ENCODE measurements at places on chromosomes 2 and 18.

DNA sequence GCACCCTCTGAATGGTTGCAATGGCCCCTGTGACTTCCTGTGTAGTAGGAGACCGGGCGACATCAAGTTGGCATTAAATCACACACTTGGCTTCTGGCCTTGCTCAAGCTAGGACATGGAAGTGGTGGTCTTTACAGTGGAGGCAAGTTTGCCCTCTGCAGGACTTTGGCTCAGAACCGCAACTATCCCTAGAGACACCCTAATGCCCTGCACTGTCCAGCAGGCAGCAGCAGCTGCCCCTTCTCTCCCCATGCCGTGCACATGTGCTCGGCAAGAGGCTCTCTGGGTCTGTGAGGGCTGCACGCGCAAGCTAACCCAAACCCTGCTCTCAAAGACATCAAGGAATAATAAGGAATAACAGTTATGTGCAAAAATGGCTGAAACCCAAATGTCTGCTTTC lies 106.5 kb downstream of the COL6A3 start:
- DNase-seq: no peak

DNA sequence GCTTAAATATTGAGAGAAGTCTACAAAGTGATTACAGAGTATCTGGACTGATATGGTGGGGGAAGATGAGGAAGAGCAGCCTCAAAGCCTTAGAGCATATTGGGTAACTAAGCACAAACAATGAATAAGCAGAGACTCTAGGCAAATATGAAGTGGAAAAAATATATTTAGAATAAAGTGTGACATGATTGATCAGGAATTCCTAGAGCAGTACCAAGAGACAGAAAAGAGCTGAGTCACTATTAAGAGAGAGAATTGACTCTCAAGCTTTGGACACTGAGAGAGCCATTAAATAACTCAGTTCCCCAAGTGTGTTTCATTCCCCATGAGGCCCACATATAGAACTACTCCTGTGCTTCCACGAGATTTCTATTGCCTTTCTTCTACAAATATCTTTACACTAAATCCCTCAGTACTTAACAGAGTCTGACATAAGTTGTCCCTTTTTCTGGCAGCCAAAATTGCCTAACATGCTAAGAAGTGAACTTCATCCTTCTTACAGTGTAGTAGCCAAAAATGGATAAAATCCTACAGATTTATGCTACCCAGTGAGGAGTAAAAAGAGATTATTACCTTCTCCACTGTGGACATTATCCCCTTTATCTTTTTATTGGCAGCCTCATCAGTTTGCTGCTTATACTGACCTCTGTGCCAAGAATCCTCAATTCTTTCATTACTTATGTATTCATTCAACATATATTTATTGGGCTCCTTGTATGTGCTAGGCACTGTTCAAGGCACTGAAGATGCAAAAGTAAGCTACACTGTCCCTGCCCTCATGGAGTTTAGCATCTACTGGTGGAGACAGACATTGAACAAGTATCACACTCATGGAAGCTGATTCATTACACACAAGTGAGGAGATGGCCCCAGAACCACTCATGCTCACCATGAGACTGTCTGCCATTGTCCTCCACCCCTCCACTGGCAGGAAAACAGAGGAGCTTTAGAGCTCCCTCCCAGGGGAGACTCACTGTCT lies 45.4 kb downstream of the SLC40A1 start:
- no peak for DNase-seq

DNA sequence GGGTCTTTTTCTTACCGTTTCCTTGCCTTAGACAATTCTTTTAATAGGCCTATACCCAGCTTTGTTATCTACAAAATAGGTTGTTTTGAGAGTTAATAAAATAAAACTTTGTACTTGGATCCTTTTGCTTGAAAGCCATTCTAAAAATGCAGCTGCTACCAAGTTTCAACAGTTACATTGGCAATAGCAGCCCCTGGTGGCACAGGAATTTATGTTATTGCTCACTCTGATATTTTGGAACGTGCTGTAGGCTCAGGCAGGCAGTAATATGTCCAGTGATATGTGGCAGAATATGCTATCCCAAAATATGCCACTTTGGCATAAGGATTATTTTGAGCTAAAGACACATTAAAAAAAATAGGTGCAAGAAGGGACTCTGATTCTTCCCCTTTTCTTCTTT lies 6.7 kb upstream of the COMMD1 start:
- DNase-seq: no peak

- no peak for DNase-seq
Measured at GRCh38 chr18:41871229-41872000, 83.6 kb upstream of the PIK3C3 start.

- DNase-seq: no peak
Measured at GRCh38 chr18:25275412-25276001, 76.5 kb downstream of the ZNF521 start.

- no peak for DNase-seq
Measured at GRCh38 chr2:85961053-85961452, 72.3 kb upstream of the ST3GAL5 start.

DNA sequence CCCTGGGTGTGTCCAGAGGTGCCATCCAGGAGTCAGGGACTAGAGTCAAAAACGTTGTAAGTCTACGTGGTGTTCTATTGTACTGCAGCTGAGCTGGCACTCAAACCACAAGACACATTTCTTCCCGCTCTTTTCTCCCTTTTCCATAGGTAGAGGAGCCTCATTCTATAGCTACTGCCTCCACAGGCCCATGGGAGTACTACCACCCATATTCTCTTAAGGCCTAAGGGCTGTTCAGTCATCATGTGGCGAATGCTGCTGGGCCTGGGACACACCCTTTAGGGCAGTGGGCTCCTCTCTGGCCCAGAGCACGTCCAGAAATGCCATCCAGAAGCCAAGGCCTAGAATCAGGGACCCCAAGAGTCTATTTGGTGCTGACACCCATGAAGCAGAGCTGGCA lies 1271.7 kb downstream of the CNTNAP5 start:
- no peak for DNase-seq

GRCh38 chr2:154189953-154190352 lies 318.2 kb downstream of the GALNT13 start:
- DNase-seq: no peak

GRCh38 chr2:176554101-176555048 lies 285.1 kb downstream of the MTX2 start:
- DNase-seq: no peak

Data from caudate nucleus (tissue), 63 donors.